ENCODE measurements at places on chromosomes 2 and 18. TPM values are rescaled to one million over a fixed set of nuclear protein-coding genes. Genes with fewer than 3 reads are reported as not detected.

DNA sequence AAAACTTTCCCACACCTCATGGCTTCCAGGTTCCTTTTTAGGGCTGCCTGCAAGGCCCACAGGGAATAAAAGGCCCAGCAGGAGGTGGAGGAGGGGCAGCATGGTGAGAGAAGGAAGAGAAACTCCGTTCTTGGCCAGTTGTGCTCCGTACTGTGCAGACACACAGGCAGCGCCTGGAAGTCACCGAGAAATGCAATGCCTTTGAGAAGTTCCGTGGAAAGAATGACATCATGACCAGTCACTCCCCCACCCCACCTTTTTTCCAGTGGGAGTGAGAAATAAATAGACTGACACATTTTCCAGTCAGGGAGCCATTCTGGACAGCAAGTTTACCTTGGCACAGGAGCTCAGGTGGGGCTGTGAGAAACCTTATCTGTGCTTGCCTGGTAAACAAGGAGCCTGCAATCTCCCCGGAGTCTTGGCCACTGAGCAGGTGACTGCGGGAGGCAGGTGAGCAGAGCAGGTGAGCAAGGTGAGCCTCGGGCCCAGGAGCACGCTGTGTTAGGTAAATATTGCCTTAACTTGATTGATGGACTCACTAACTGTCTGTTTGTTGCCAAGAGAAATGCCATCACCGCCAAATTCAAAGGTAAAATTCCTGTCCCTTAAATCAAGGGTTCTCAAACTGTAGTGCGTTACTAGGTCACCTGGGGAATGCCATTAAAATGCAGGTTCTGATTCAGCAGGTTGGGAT lies 13.5 kb upstream of the LBH start:
- peak; percentile 81 for DNase-seq

DNA sequence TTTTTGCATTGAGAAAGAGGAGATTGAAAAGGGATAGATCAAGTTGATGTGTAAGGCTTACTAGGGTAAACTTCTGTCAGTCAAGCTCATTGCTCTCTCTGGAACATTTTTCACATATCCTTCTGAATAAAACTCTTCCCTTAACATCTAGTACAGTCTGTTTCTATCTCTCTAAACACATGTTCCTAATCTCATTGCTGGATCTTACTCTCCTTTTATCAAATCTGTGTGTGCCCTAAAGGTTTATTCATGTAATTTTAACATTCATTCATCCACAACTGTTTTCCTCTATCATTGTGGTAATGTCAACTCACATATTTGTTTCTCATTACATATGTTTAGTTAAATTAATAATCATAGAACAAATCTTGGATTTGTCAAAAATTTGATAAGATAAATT lies 277.9 kb upstream of the GULP1 start:
- no peak for DNase-seq

GRCh38 chr18:28831908-28832307 lies 655.0 kb upstream of the CDH2 start:
- no peak for DNase-seq

DNA sequence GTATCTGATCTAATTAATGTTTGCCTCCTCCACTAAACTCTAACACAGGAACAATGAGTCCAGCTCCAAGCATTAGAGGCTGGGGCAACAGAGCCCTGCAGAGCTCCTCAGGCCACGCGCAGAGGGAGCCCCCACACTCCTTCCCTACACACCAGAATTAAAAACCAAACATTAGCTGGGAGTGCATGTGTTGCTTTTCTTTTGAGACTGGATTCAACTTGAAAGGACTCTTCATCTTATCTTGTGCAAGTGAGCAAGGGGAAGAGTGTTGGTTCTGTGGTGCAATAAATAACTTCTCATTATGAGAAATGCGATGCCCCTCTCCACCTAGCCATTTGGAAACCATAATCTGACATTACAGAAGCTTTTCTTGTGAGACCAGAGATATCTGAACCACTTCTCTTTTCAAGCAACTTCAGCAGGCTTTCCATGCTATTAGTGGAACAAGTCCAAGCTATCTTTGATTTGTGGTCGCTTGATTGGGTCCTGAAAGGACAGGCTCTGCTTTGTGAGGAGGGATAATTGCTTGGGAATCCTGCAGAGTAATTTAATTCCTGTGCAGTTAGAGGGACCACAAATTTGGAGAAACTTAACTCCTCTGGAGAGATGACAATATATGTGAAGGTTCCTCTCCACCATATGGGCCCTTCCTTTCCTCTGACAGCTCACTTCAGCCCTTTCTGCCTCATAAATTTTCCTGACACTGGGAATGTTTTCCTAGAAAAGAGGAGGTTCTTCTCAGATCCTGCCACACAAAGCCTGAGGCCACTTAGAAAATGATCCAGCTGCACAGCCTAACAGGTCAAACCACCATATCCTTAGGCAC lies 112.5 kb downstream of the ATL2 start:
- DNase-seq = no peak

DNA sequence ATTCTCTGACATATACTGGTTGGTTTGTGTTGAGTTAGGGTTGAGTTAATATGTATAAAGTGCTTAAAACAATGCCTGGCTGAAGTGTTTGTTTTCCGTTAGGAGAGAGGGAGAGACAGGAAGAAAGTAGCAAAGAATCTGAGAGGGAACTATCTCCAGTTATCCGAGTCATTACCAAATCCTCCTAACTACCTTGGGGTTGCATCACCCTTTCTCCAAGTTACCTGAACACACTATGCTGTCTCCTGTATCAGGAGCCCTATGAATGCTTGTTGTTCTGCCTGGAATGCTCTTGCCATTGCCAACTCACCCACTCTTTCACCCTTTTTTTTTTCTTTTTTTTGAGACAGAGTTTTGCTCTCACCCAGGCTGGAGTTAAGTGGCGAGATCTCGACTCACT lies 47.9 kb upstream of the ITGAV start:
- DNase-seq = no peak

DNA sequence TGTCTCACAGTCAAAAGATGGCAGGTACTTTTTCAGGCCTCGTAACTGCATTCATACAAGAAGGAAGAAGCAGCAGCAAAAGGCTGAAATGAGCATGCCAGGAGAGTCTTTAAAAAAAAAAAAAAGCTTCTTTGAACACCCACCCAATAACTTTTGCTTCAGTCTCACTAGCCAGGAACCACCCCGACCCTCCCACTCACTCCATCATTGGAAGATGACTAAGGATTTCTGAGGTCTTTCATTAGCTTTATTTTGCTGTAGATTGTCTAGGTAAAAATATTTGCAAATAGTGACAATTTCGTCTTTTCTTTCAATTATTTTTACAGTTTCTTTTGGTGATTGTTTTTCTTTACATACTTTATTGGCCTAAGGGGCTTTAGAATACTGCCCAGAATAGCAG lies 37.9 kb downstream of the RBBP8 start:
- DNase-seq = no peak

- DNase-seq = no peak
Measured at GRCh38 chr18:34993289-34993688, 47.9 kb upstream of the MAPRE2 start.

DNA sequence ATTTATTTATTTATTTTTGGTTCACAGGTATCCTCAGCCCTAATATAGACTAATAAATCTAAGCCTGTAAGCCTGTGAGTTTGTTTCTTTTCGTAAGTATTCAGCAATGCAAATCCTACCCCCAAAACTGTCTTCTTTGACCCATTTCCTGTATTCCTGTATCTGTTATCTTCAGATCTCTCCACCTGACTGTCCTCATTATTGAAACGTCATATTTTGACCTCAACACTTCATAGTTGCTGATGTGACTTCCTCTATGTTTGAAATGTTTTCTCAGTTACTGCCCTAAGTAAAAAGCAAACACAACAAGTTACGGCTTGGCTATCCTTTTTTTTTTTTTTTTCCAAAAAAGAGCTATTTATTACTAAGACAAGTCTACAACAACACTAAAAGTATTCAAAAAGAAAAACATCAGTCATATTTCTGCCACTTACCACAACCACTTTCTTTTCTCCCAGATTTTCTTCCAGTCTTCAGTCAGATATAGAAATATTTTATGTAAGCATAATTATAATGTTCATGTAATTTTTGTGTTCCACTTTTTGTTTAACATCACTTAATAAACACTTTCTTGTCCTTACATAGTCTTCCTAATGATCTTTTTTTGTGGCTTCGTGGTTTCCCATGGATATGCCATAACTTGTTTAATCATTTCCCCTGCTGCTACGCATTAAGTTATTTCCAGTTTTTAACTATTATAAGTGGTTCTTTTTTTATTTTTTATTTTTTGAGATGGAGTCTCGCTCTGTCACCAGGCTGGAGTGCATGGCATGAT lies 45.0 kb upstream of the EML4 start:
- DNase-seq = no peak

DNA sequence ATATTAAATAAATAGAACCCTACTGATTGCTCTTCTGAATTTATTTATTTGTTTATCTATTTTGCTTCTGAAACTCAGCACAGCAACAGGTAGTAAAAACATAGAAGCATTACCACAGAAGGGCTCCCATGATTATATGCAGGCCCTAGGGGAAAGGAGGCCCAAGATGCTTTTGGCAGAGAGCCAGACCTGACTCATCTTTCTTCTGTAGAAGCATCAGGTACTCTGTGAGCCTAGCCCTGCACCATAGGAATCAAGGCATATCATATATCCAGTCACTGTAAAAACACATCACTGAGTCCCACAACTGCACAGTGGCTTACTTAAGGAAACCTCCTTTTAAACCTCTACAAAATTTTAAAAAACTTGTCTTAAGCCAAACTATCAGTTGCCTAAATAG lies 1.8 kb downstream of the SCN9A start:
- DNase-seq = no peak

- no peak for DNase-seq
Measured at GRCh38 chr2:41711736-41712135, 336.1 kb upstream of the PKDCC start.

DNA sequence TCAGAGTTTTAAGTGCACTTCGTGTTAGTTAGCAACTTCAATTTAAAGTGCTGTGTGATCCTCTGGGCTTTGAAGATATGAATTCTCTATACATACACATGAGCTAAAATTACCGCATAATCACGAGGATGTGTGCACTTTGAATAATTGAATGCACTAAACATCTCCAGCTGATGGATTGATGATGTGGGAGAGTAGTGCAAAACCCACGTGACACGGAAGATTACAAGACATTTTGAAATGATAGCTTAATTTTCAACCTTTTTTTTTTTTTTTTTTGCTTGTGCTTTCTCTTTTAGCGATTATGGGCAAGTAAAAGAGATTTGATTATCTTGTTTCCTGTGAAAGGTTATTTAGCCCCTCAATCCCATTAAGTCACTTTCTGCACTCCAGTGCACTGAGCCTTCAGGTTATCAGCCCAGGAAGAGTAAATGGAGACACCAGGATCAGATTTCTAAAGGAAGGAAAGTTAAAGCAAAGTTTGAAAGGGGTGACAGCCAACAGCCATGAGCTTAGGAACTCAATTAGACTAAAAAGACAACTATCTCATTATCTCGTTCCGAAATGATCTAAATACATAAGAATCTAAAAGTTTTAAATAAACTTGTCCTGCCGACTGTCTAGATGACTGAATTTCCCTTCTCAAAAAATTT lies 81.6 kb downstream of the CDK15 start:
- no peak for DNase-seq

- peak; percentile 27 for DNase-seq
Measured at GRCh38 chr18:11752116-11752911, 63.2 kb downstream of the GNAL start.

GRCh38 chr2:46082531-46083485 lies 214.4 kb upstream of the EPAS1 start:
- no peak for DNase-seq

DLGAP1 gene
- 2.0 TPM for polyA plus RNA-seq

CKAP2L gene
- 29.3 TPM for polyA plus RNA-seq

NT5C1B gene
- 1.2 TPM for polyA plus RNA-seq

All from left lung (tissue), 14 donors.